NCI-H1105 (cell line): ENCODE measurements at places on chromosomes 12 and 14.
A peak's percentile ranks its signal among the peaks of the same experiment; 100 is the strongest.

DNA sequence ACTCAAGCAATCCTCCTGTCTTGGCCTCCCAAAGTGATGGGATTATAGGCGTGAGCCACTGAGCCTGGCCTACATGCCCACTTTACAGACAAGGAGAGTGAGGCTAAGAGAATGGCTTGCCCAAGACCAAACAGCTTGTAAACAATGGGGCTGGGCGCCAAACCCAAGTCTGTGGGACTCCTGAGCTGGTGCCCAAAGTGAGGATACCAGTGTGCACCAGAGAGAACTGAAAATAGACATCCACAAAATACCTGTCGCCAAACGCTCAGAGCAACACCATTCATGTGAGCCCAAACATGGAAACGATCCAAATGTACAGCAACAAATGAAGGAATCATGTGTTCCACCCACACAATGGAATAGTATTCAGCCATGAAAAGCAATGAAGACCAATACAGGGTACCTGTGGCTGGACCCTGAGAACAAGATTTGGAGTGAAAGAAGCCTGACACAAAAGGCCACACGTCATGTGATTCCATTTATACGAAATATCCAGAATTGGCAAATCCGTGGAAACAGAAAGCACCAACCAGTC lies 38.2 kb downstream of the CCNK start:
- no peak for DNase-seq

- no peak for DNase-seq
Observed at GRCh38 chr12:507391-507796, 47.7 kb downstream of the B4GALNT3 start.

DNA sequence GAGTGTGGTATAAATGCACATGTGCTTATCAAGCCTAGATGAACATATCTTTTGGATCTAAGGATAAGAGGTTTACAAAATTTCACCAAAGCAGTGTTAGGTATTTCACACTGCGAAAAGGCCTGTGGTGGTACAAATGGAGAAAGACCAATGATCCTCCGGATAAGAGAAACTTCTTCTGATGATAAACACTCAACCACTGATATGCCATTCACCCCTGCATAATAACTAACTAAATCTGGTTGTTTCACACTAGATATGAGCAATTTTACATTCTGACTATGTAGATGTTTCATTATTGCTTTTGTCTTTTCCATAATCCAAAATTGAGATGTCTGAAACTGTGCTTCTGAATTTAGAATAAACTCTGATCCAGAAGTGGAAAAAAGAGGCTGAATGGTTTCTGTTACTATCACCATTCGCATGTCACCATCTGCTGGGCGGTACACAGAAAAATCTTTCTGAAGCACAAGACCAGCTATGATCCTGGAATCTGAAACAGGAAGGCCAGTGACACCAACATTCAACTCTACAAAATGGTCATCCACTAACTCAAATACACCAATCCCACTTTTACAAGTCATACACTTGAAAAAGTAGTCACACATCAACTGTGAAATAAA lies 1.3 kb downstream of the BBS10 start:
- peak; percentile 1 for DNase-seq

GRCh38 chr14:61154641-61155040 lies 126.5 kb downstream of the TMEM30B start:
- DNase-seq, result no peak

GRCh38 chr14:34496679-34497513 lies 34.9 kb upstream of the SPTSSA start:
- no peak for DNase-seq

GRCh38 chr12:7542813-7543212 lies 39.2 kb upstream of the CD163 start:
- no peak for DNase-seq

- DNase-seq, result no peak
Observed at GRCh38 chr12:132262256-132263060, 66.9 kb downstream of the GALNT9 start.

GRCh38 chr14:68527329-68527851 lies 265.5 kb downstream of the ZFP36L1 start:
- no peak for DNase-seq

DNA sequence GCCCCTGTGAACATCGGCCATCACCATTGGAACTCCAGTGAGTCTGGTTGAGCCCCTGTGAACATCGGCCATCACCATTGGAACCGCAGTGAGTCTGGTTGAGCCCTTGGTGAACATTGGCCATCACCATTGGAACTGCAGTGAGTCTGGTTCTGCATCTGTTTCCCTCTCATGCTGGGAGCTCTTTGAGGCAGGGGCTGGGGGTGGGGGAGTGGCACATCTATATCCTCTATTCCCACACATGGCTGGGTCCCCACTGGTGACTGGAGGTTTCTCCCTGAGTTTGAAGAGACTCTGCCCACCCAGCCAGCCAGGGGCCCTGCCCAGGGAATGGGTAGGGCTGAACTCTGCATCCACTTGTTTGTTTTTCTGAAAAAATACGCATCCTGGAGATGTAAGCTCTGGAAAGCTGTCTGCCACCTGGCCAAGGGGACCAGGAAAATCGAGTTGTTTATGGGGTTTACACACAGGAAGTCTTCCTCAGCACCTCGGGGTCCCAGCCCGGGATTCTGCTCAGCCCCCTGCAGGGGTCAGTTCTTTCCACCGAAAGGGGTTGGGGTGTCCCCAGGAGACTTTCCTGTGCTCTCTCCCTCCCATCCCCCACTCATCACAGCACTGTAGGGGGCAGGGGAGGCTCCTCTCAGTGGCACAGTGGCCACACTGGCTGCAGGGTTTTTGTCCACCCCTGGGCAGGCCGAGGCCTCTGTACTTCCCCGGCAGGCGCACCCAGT lies 170.5 kb upstream of the GSC start:
- no peak for DNase-seq

- no peak for DNase-seq
Observed at GRCh38 chr14:96096639-96097610, 57.8 kb downstream of the C14orf132 start.

DNA sequence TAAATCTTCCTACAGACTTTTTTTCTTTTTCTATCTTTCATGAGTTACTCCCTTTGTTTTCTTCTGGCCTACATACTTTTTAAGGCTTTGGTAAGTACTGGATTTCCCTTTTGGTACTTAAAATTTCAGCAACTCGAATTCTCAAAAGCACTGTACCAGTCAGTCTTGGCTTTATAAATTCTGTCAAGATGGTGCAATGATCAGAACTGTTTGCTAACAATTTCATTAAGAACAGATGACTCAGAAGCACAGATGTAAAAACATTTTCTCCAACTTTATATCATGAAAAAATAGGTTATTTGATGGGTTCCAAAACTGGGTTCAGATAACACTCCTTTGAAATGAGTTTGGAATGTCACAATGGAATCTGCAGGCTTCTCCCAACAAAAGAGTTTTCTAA lies 1961.8 kb upstream of the FLRT2 start:
- DNase-seq, result no peak

GRCh38 chr12:11830307-11830801 lies 180.9 kb downstream of the ETV6 start:
- DNase-seq, result no peak

- no peak for DNase-seq
Observed at GRCh38 chr14:67343601-67344230, 15.9 kb downstream of the ATP6V1D start.

DNA sequence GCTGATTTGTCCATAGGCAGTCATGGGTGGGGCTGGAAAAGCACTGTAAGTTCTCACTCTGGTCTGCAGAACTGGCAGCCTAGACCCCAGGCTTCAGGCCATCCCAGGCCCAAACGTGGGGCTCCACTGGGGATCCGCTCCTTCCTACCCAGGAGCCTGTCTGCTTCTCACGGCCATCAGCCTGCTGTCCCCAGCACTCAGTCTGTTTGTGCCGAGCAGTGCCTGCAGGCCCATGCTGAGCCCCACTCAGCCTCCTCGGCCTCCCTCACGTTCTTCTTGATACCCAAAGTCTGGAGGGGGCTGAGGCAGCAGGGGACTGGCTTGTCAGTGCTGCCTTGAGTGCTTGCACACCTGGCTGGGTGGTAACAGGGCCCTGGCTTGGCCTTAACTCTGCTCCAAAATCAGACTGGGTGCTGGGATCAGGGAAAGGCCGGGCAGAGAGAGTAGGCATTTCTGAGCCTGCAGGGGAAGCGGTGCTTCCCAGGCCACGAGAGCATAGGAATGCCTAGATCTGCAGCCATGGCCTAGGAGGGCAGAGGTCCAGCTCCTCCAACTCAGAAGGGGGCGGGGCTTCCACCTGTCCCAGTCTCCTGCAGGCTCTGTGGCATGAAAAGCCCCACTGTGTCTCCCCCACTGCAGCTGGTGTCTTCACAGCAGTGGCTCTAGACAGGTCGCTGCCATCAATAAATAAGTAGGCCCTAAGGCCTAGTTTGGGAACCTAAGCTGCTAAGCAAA lies 772.4 kb upstream of the FBXO33 start:
- DNase-seq, result no peak
